Head of caudate nucleus (tissue), 42 donors: ENCODE measurements at places on chromosomes 12 and 14.

DNA sequence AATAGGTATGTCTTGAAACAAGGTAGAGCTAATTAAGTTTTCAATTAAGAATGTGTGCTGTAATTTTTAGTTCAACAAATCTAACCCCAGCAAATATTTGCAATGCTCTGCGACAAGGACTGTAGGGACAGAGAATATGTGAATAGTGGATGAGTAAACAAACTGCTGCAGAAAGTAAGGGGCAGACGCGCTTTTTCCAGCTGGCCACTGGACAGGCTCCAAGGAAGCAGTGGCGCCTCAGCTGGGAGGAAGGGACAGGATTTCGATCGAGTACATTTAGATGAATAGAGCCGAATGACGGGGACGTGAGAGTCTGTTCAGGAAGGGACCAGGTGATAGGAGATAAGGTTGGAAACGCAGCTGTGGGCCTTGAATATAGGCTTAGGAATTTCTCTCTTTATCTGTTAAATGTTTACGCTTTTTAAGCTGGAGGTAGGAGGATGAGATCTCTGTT is 69.3 kb downstream of the ELK3 start:
- DNase-seq: no peak

- no peak for DNase-seq
Observed at GRCh38 chr14:61479746-61480502, 158.5 kb downstream of the PRKCH start.

GRCh38 chr12:120538281-120539156 is 4.4 kb downstream of the RNF10 start:
- DNase-seq: no peak

- DNase-seq: no peak
Observed at GRCh38 chr14:93041830-93042229, 73.9 kb downstream of the ITPK1 start.

DNA sequence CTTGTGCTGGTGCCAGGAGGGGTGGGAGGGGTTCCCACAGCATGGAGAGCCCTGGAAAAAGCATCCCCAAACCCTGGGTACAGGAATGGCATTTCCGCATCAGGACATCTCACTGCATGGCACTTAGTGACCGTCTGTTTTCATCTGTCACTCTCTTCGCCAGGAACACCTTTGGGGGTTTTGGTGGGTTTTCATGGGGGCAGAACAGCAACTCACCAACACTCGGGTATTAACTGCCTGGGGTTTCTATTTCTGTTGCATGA is 3.5 kb downstream of the VSX2 start:
- no peak for DNase-seq

- no peak for DNase-seq
Observed at GRCh38 chr12:124720681-124721500, 142.8 kb downstream of the SCARB1 start.

- DNase-seq: no peak
Observed at GRCh38 chr12:77686760-77687159, 143.9 kb upstream of the NAV3 start.

- DNase-seq: no peak
Observed at GRCh38 chr14:88879022-88879421, 54.6 kb downstream of the TTC8 start.

DNA sequence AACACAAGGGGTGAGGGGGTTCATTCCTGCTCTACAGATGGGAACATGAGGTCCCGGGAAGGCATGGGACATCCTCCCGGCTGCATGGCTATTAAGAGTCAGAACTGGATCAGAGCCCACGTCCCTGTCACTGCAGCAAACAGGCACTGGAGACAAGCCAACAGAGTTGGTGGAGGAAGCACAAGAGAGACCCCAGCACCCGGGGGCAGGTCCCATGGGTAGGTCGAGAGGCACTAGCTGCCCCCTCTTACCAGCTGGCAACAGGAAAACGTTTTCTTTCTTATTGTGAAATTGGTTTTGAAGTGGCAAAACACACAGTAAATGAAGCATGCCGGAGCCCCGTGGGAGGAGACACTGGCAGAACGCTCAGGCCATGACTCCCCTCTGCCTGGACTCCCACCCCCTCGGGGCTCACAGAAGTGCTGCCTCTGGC is 43.6 kb downstream of the SYNE3 start:
- DNase-seq: no peak

GRCh38 chr12:110677982-110678381 is 10.9 kb downstream of the HVCN1 start:
- DNase-seq: no peak

DNA sequence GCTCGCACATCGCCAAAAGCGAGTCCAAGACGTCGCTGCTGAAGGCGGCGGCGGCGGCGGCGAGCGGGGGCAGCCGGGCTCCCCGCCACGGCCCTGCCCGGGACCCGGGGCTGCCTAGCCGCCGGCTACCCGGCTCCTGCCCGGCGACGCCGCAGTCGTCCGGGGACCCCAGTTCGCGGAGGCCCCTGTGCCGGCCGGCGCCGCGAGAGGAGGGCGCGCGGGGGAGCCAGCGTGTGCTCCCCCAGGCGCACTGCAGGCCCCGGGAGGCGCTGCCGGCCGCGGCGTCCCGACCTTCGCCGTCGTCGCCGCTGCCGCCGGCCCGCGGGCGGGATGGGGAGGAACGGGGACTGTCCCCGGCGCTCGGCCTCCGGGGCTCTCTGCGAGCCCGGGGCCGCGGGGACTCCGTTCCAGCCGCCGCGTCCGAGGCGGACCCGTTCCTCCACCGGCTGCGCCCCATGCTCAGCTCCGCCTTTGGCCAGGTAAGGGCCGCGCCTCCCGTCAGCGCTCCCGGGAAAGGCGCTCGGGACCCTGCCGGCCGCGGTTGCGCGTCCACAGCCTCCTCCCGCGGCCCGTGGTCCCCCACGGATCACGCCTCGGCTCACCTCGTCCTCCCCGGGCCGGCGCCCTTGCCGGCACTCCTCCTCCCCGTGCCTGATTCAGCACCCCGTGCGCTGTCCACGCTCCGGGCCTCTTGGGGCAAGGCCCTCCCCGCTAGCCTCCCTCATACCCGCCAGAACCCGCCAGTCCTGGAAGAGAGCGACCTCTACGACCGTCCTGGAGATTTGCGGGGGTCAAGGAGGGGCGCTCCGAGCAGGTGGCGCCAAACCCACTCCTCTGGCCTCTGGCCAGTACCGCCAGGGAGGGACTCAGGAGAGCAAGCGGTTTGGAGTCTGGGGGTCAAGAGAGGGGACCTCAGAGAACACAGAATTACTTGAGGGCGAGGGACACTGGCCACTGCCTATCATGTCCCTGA is 721 bp downstream of the CABP1 start:
- DNase-seq: no peak

DNA sequence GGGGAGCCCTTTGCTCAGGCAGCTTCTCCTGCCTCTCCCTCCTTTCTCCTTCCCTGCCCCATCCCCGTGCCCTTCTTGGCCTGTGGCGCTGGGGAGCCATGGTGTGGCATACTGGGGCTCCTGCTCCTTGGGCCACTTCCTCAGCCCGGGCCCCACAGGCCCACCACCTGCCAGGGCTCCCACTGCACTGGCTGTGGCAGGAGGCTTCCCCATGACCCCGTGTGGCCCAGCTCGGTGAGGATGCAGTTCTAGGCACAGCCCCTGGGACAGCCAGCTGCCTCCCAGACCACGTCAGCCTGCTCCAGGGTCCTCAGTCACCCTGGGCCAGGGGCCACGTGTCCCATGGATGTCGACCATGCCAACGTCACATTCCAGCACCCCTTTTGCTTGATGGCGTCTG is 13.0 kb upstream of the AMN start:
- DNase-seq: no peak

- no peak for DNase-seq
Observed at GRCh38 chr12:27650011-27650410, 46.2 kb upstream of the REP15 start.

- DNase-seq: no peak
Observed at GRCh38 chr14:44649061-44649460, 142.0 kb upstream of the FSCB start.

DNA sequence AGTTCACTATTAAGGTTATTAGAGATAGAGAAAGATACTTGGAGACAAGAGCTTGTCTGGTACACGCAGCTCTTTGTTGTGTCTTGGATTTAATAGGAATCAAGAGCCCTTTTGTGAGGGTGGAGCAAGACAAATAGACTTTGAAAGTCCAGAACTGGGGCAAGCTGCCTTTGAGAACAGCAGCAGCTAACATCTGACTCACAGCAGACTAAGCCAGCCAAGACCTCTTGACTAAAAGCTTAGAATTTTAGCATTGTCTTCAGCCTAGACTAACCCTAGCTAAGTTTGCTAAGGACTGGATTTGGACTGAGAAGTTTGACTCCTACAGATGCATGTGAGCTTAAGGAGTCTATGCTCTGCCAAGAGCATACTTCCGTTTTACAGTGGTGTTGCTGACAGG is 201.9 kb upstream of the RBM19 start:
- peak; percentile 13 for DNase-seq

DNA sequence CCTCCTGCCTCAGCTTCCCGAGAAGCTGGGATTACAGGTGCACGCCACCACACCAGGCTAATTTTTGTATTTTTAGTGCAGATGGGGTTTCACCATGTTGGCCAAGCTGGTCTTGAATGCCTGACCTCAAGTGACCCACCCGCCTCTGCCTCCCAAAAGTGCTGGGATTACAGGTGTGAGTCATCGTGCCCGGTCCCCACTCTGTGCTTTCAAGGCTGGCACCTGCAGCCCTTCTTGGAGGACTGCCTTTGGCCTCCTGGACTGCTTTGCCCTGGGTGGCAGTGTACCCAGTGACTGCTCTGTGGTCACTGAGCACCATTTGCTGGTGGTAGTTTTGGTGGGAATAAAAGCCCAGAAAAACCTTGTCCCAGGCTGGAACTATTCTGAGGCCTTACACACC is 12.6 kb downstream of the DHRS1 start:
- no peak for DNase-seq

GRCh38 chr12:10722502-10722904 is 620 bp downstream of the YBX3 start:
- DNase-seq: peak; percentile 18

GRCh38 chr14:55454264-55455002 is 14.0 kb upstream of the TBPL2 start:
- DNase-seq: peak; percentile 30

DNA sequence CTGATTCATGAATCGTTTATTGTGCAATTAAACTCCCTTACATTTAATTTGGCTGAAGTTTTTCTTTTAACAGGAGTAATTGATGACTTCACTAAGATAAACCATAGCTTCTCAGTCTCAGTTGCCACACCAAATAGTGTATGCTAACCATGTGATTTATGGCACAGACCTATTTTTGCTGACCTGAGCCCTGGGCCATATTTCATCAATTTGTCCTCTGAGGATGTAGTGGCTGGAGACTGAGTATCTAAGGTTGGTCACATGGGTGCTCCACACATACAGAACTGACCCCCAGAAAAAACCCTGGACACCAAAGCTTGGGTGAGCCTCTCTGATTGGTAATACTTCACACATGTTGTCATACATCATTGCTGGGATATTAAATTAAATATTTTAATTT is 255.1 kb downstream of the NEDD1 start:
- no peak for DNase-seq

DNA sequence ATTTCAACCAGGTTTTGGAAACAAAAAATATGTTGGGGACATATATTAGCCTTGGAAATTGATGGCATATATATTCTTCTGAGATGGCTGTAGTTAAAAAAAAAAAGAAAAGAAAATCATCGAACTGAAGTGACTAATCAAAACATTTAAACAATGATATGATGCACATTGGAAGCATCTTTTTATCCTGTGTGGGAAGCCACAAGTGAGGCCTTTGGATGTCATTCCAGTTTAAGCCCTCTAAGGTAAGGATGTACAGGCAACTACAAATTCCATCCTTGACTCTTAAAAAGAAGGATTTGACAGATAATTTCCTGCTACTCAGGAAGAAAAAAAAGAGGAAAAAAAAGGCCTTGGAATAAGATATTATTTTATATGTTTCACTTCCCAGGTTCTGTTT is 9.6 kb upstream of the PTPRB start:
- no peak for DNase-seq

- DNase-seq: no peak
Observed at GRCh38 chr12:106282457-106283097, 20.0 kb upstream of the TCP11L2 start.

GRCh38 chr12:19575337-19576243 is 136.3 kb downstream of the AEBP2 start:
- DNase-seq: no peak

- DNase-seq: no peak
Observed at GRCh38 chr12:85951823-85952222, 77.7 kb downstream of the NTS start.

- DNase-seq: peak; percentile 73
Observed at GRCh38 chr12:13534645-13535398, 338.3 kb downstream of the EMP1 start.

GRCh38 chr14:97838986-97839385 is 1041.8 kb downstream of the VRK1 start:
- DNase-seq: no peak

DNA sequence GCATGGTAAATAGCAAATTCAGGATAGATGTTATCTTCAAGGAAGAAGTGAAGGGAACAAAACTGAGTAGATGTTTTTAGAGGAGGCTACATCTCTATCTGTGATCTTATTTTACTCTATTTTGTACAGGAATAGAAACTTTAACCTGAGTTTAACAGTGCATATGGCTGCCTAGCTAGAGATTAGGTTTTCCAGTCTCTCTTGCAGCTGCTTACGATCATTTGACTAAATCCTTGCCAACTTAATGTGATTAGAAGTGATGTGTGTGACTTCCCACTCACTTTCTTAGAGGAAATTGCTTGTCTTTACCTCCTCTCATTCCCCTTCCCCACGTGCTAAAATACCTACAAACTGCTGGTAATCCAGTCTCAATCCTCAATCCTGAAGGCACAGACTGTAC is 26.5 kb upstream of the SLC15A5 start:
- no peak for DNase-seq

DNA sequence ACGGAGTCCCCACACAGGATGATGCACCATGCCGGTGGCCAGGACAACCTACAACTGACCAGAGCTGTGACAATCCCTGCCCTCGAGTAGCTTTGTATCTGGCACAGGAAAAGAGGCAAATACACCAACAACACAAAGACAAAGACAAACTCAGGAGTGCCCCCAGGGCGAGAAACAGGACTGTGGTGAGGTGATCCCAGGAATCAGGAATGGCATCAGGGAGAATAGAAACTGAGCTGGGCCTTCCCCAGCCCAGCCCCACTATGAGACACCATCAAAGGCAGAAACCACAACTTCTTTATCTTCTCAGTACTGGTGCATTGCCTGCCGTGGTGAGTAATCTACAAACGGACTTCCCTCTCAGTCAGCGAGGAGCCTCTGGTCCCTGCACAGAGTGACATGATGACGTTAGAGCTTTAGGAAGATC is 157.7 kb downstream of the TTC7B start:
- no peak for DNase-seq

DNA sequence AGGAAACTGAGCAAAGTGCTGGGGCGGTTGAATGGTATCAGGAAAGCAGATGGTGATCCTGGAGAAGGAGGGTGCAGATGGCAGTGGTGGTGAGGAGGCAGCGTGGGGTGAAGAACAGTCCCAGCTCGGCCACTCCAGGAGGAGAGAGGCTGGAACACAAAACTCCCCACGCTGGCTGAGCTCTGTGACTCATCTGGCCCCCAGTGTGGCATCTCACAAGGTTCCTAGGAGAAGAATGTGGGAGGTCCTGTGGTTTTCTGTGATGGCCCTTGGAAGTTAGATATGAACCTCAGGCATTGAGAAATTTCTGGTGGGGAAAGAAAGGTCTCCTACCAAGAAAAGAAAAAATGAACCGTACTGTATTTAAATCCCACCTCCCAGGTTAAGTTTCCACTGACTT is 8.0 kb upstream of the NRXN3 start:
- DNase-seq: no peak
